ENCODE measurements at places on chromosomes 4 and X.

GRCh38 chrX:27981349-27981748 lies at the start of gene DCAF8L1:
Gene DCAF8L1, minus strand, starts transcription at chrX:27981449. Its CDS starts 115 bp downstream, at chrX:27981334.
- DNase-seq = no peak

DNA sequence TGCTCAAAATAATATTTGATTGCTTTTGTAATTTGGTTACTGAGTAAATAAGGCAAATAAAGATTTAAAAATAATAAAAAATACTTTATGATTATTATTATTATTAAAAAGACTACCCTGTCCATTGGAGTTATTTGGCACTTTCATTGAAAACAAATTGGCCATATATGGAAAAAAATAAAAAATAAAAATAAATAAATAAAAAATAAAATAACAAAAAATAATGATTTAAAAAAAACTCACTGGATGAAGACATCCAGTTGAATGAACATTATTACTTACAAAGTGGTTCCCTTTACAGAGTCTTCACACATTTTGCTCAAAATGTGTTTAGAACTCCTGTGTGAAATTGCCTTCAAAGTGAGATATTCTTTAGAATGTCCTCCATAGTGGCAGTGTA lies 141.3 kb upstream of the ANXA3 start:
- no peak for DNase-seq

GRCh38 chr4:152682143-152682941 lies 2.5 kb upstream of the TMEM154 start:
- DNase-seq = no peak

DNA sequence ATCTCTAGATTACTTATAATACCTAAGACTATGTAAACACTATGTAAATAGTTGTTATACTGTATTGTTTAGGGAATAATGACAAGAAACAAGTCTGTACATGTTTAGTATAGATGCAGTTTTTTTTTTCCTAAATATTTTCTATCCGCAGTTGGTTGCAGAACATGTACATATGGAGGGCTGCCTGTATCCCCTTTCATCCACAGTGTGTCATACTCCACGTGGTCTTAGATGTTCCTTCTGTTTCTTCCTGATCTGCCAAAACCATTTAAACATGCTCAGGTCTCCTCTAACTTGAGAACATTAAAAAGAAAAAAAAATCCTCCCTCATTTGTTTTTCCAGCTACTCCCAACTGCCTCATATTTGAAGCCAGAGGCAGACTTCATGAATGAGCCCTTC lies 14.0 kb downstream of the OCIAD1 start:
- DNase-seq = no peak

GRCh38 chrX:126137899-126138298 lies 28.2 kb downstream of the DCAF12L2 start:
- no peak for DNase-seq

DNA sequence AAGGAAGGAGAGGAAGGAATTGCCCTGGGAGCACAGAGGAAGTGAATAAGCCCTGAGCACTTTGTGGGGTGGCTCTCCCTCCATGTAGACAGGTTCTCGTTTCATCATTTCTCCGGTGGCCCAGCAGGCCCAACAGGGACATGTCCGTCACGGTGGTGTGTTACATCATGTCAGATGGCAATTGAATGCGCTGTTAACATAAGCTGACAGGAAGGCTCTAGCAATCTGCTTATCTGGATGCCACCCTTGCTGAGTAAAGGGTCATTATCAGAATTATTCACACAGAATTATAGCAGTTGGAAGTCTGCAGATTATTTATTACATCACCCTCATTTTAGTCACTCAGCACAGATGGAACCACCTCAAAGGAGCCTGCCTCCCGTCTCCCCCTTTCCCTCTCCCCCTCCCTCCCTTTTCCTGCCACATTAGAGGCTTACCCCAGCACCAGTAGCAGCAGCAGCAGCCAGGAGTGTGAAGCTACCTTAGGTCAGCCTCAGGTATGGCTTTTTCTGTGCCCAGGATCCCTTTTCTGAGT lies 124.3 kb upstream of the TRIM2 start:
- no peak for DNase-seq

GRCh38 chr4:39255266-39255665 lies 72.9 kb downstream of the WDR19 start:
- DNase-seq = peak; percentile 71

- DNase-seq = no peak
Observed at GRCh38 chr4:86554646-86555045, 39.5 kb upstream of the PTPN13 start.

DNA sequence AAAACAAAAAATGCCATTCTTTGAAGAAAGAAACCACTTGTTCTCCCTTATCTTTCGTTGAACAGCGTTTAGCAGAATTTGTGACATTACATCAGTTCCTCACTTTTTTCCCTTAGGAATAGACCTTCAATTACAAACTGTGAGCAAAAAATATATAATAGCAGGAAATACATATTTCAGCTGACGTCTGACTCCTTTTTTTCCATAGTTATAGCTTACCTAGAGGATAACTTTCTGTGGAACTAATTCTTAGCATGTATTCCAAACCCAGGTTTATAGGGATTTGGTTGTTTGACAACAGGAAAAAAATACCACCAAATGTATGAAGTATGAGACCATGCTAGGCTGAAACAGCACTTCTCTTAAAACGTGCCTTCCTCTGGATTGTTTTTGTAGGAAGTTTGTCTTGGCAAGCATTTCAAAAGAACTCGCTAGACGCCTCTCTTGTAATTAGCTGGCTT lies 2.0 kb upstream of the LIMCH1 start:
- DNase-seq = no peak

GRCh38 chr4:163598489-163598888 lies 104.0 kb downstream of the TMA16 start:
- DNase-seq = no peak

GRCh38 chr4:25439918-25440477 lies 62.9 kb downstream of the ANAPC4 start:
- peak; percentile 66 for DNase-seq

DNA sequence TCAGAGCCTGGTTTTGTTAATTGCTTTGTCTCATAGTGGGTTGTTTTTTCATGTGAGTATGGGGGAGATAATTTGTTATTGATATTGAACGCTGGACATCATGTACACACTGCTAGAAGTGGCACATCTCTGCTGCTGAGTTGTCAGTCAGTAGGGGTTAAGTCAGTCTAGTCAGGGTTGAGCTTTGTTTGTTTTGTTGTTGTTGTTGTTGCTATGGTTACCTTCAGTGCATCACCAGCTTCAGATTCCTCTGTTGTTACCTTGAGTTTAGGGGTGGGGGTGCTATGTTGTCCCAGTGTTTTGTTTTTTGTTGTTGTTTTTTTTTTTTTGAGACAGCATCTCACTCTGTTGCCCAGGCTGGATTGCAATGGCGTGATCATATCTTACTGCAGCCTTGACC lies 9.9 kb downstream of the YIPF6 start:
- DNase-seq = peak; percentile 1

- peak; percentile 21 for DNase-seq
Observed at GRCh38 chrX:44903107-44903506, 30.1 kb downstream of the KDM6A start.

- no peak for DNase-seq
Observed at GRCh38 chrX:27679281-27679680, 89.1 kb downstream of the DCAF8L2 start.

GRCh38 chr4:64738240-64738639 lies 329.0 kb upstream of the TECRL start:
- no peak for DNase-seq

- DNase-seq = no peak
Observed at GRCh38 chr4:152771741-152772533, 7.6 kb downstream of the TIGD4 start.

DNA sequence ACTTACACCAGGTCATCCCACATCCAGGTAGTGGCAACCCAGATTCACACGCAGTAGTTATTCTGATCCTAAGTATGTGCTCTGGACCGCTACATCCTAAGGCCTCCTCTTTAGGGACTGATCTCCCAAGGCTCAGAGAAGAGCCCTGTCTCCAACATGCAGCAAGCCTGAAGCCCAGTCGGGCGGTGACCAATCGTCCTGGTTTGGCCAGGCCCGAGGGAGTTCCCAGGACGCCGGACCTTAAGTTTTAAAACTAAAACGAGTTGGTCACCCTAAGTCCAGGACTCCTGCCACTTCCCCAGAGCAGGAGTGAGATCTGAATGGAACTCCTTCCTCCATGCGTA lies 385 bp downstream of the LYAR start:
- DNase-seq = peak; percentile 8
